ENCODE measurements at places on chromosomes 4 and X. TPM values are rescaled to one million over a fixed set of nuclear protein-coding genes. Genes with fewer than 3 reads are reported as not detected.

The GNL3L gene
- 64.5 TPM for total RNA-seq

The SYTL5 gene
- not detected for total RNA-seq

The BEX5 gene
- total RNA-seq: 1.9 TPM

The PWWP3B gene
- total RNA-seq: not detected

Data from activated T-helper 2 cell treated with anti-CD3 and anti-CD28 coated beads, Interferon-gamma antibody, Interleukin-2, Interleukin-4, amounts not matched to agents 10 μg/mL and 5 μg/mL and 100 μg/mL, durations not matched to agents 14 hours and 24 hours and 36 hours (primary cell).